IMR-90 (cell line): ENCODE measurements at places on chromosomes 5 and 9. TPM values are rescaled to one million over a fixed set of nuclear protein-coding genes. Genes with fewer than 3 reads are reported as not detected.

Gene SLC4A9
- total RNA-seq = not detected in 2 replicates

Gene KCNV2
- total RNA-seq = not detected in 2 replicates

Gene C9
- total RNA-seq = not detected in 2 replicates

Gene NRARP
- total RNA-seq = not detected in 2 replicates

Gene C9orf43
- 0.28 and 0.36 TPM in 2 replicates for total RNA-seq

Gene MAST4
- total RNA-seq = 5.8 and 6.8 TPM in 2 replicates

Gene GPR150
- under 0.01 TPM in 2 replicates for total RNA-seq

Gene BRINP1
- under 0.01 TPM in 1 of 2 replicates, not detected in the other for total RNA-seq

Gene FCHO2
- total RNA-seq = 13.1 and 23.5 TPM in 2 replicates

GRCh38 chr5:14211818-14212803 is 69.0 kb downstream of the TRIO start:
- H3K27ac ChIP-seq = peak overlapping the region; percentile 43; the same call in 1 of the 2 replicates
- peaks cover 7% of the 10 kb centered on the region; the same call in 1 of the 2 replicates for H3K36me3 ChIP-seq
- H3K4me3 ChIP-seq = no peak overlapping the region
- DNase-seq = no peak

GRCh38 chr9:2229109-2229721 is 214.1 kb downstream of the SMARCA2 start:
- no peak overlapping the region for H3K4me3 ChIP-seq
- no peaks in the 10 kb centered on the region for H3K4me1 ChIP-seq
- H3K27ac ChIP-seq = peak overlapping the region; percentile 7; the same call in 1 of the 2 replicates
- H3K27me3 ChIP-seq = no peaks in the 10 kb centered on the region
- no peaks in the 10 kb centered on the region for H3K36me3 ChIP-seq

DNA sequence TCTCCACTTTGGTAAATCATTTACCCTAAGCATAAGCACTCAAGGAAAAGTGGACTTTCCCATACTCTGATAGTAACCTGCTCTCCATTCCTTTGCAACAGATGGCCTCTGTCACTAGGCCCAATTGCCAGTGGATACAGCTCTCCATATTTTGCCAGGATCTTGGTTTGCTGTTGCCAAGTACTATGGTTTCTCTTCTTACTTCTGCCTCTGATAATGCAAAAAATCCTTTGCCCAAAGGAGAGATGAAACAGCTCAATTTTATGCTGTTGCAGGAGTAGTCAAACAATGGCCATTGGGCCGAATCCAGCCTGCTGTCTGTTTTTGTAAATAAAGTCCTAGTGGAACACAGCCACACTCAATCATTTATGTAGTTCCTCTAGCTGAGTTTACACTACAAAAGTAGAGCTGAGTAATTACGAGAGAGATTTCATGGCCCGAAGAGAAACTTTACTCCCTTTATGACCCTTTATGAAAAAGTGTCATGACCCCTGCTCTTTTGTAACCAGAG is 92.5 kb downstream of the HTR4 start:
- no peaks in the 10 kb centered on the region for H3K4me1 ChIP-seq
- no peak for DNase-seq
- H3K36me3 ChIP-seq = no peaks in the 10 kb centered on the region
- H3K27me3 ChIP-seq = 0 out of 2 replicates have a peak, but pooled peaks cover 1% of the 10 kb centered on the region

DNA sequence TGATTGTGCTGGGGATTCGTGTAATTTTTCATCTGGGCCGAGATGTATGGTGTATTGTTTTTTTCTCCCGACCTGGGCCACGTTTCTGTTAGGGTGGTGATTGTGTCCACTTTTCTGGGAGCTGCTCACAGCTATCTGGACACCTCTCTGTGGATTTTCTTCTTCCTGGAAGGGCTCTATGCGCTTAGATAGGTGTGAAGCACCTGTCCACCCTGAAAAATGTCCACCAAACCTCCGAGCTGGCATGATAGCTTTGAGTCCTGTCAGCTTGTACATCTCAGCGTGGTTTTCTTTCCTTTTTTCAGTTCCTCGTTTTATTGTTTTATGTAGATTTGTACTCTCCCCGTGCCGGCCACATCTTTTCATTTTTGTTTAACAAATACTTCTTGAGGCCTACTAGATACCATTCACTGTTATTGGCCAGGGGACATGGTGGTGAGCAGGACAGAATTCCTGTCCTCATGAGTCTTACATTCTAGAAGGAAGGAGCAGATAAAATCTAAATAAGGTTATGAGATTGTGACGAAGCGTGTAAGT is 1.1 kb downstream of the UGCG start:
- DNase-seq = no peak
- peaks cover 9% of the 10 kb centered on the region for H3K4me1 ChIP-seq
- peaks cover 4% of the 10 kb centered on the region; the same call in 1 of the 2 replicates for H3K36me3 ChIP-seq
- H3K27ac ChIP-seq = peak overlapping the region; percentile 96
- H3K4me3 ChIP-seq = peak overlapping the region; percentile 98
- no peaks in the 10 kb centered on the region for H3K27me3 ChIP-seq

DNA sequence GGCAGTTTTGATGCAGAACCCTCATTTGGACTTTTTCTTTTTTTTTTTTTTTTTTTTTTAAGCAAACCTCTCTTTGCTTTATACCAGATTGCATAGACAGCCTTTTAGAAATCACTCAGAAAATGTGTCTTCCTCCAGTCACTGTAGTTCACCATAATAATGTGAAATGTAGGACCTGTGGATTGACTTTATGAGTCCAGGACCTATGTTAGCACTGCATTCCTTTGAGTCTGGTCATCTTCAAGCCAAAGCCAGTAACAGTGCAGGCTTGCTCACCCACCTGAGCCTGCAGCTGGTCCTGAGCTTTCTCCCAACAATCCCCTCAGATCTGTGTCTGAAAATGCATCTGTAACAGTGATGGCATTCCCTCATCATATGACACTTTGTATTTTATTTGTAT is 110.7 kb upstream of the NFIL3 start:
- no peaks in the 10 kb centered on the region for H3K27me3 ChIP-seq
- H3K4me3 ChIP-seq = no peak overlapping the region
- DNase-seq = peak; percentile 72
- H3K36me3 ChIP-seq = no peaks in the 10 kb centered on the region

- no peaks in the 10 kb centered on the region for H3K27me3 ChIP-seq
- no peaks in the 10 kb centered on the region for H3K36me3 ChIP-seq
- H3K4me3 ChIP-seq = no peak overlapping the region
- H3K4me1 ChIP-seq = no peaks in the 10 kb centered on the region
- H3K27ac ChIP-seq = no peak overlapping the region
- DNase-seq = peak; percentile 66
Observed at GRCh38 chr5:126098330-126099017, 324.7 kb upstream of the GRAMD2B start.

DNA sequence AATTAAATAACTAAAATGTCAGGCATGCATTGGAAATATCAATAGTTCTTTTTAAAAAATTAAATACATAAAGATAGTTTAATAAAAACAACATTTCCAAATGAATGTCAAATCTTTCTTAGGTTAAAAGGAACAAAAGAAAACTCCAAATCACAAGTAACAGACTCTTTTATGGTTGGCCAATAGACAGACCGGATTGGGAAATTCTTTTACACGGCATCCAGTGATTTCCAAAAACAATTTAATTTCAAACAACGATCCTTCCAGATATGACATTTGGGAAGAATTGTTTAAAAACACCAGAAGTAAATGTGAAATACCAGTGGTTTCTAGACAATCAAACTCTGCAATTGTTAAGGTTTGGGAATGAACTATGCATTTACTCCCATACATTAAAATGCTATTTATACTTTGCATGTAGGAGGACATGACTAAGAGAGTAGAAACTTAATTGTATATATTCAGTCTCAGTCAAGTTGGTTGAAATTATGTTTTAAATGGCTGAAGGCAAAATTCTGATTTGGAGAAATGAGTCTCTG is 32.8 kb downstream of the ZNF474 start:
- DNase-seq = peak; percentile 47
- H3K27me3 ChIP-seq = no peaks in the 10 kb centered on the region
- peaks cover 20% of the 10 kb centered on the region for H3K4me1 ChIP-seq
- H3K4me3 ChIP-seq = no peak overlapping the region

DNA sequence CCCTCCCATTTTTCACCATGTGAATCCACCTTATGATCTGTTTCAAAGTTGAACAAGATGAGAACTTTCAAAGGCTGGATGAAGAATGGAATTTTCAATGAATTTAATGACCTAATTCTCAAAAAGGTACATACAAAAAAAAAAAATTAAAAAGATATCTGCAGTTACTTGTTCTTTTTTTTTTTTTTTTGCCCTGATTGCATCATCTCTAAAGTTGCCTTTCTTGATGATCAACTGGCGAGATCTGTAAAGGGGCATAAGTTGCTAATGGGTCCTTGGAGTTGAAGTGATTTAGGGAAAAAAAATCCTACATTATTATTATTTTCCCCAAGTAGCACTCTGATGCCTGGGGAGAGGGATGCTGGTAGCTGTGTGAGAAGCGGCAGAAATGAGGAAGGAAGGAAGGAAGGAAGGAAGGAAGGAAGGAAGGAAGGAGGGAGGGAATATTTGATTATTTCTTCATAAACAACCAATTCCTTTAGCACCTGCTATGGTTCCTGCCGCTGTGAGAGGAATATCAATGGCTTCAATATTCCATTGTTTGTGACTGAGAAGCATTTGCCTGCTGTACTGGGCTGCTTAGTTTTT is 48.8 kb upstream of the CD180 start:
- no peaks in the 10 kb centered on the region for H3K36me3 ChIP-seq
- no peaks in the 10 kb centered on the region for H3K27me3 ChIP-seq
- DNase-seq = no peak
- H3K27ac ChIP-seq = no peak overlapping the region
- H3K4me1 ChIP-seq = no peaks in the 10 kb centered on the region; the same call in 1 of the 2 replicates

- no peak overlapping the region for H3K4me3 ChIP-seq
- H3K27ac ChIP-seq = no peak overlapping the region; the same call in 1 of the 2 replicates
- no peaks in the 10 kb centered on the region for H3K27me3 ChIP-seq
- H3K36me3 ChIP-seq = no peaks in the 10 kb centered on the region
- peak; percentile 49 for DNase-seq
- peaks cover 9% of the 10 kb centered on the region for H3K4me1 ChIP-seq
Observed at GRCh38 chr5:96228408-96228807, 204.6 kb downstream of the PCSK1 start.

- H3K36me3 ChIP-seq = no peaks in the 10 kb centered on the region
- H3K27me3 ChIP-seq = peaks cover 41% of the 10 kb centered on the region
- no peak overlapping the region for H3K27ac ChIP-seq
Observed at GRCh38 chr5:76953551-76954382, 922 bp downstream of the CRHBP start.

DNA sequence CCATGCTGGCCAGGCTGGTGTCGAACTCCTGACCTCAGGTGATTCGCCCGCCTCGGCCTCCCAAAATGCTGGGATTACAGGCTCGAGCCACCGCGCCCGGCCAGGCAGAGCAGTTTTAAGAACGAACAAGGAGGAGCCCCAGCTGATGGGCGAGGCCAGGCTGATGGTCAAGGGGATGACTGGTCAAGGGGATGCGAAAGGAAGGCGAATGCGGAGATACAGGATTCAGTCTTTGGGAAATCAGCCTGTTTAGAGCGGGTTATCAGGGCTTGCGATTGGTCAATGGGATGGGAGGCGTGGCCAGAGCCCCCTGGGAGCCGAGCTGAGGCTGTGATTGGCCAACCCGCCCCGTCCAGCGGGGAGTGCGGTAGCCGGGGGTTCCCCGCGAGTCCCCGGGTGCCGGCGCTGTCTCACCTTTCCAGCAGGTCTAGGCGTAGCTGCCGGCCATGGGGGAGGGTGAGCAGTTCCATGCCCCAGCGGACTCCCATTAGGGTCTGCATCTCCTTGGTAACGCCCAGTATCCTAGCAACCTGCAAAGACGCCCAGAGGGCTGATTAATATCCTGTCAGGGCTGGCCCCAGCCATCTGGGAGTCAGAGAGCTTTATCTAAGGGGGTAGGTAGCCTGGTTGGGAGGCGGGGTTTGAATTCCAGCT is 7.5 kb upstream of the TOR2A start:
- peak; percentile 62 for DNase-seq
- no peaks in the 10 kb centered on the region for H3K36me3 ChIP-seq
- H3K4me1 ChIP-seq = no peaks in the 10 kb centered on the region

DNA sequence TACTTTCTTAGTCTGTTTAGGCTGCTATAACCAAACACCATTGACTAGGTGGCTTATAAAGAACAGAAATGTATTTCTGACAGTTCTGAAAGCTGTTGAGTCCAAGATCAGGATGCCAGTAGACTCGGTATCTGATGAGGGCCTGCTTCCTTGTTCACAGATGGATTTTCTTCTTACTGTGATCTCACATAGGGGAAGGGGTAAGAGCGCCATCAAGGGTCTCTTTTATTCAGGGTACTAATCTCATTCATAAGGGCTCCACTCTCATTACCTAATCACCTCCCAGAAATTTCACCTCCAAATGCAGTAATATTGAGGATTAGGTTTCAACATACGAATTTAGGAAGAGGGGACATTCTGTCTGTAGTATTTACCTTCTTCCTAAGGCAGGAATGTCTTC is 384.0 kb upstream of the DMAC1 start:
- H3K27me3 ChIP-seq = no peaks in the 10 kb centered on the region
- no peaks in the 10 kb centered on the region for H3K4me1 ChIP-seq
- no peaks in the 10 kb centered on the region for H3K36me3 ChIP-seq
- H3K4me3 ChIP-seq = no peak overlapping the region
- no peak for DNase-seq

- 0 out of 2 replicates have a peak, but pooled peaks cover 2% of the 10 kb centered on the region for H3K4me1 ChIP-seq
- H3K4me3 ChIP-seq = no peak overlapping the region
- H3K27ac ChIP-seq = no peak overlapping the region
- DNase-seq = no peak
- H3K27me3 ChIP-seq = no peaks in the 10 kb centered on the region
- H3K36me3 ChIP-seq = no peaks in the 10 kb centered on the region
Observed at GRCh38 chr9:70494221-70494620, 79.8 kb upstream of the KLF9 start.

- no peaks in the 10 kb centered on the region for H3K36me3 ChIP-seq
- H3K27ac ChIP-seq = no peak overlapping the region
- H3K4me3 ChIP-seq = no peak overlapping the region
- peaks cover 2% of the 10 kb centered on the region; the same call in 1 of the 2 replicates for H3K27me3 ChIP-seq
- no peak for DNase-seq
Observed at GRCh38 chr5:170739446-170739845, 44.1 kb upstream of the GABRP start.

- H3K27ac ChIP-seq = no peak overlapping the region
- H3K4me3 ChIP-seq = no peak overlapping the region
- no peaks in the 10 kb centered on the region for H3K4me1 ChIP-seq
- no peak for DNase-seq
- no peaks in the 10 kb centered on the region for H3K27me3 ChIP-seq
- H3K36me3 ChIP-seq = no peaks in the 10 kb centered on the region
Observed at GRCh38 chr9:71306134-71306533, 184.7 kb upstream of the TRPM3 start.
